ENCODE measurements at places on chromosomes 3 and 15.
A peak's percentile ranks its signal among the peaks of the same experiment; 100 is the strongest.

- DNase-seq, result no peak
Observed at GRCh38 chr3:7700539-7700938, 801.1 kb upstream of the LMCD1 start.

GRCh38 chr3:115448851-115449250, 174.5 kb upstream of the GAP43 start:
- DNase-seq, result no peak

GRCh38 chr3:48431224-48432029, 1.5 kb upstream of the PLXNB1 start:
- no peak for DNase-seq

- DNase-seq, result no peak
Observed at GRCh38 chr3:101252945-101253344, 67.4 kb downstream of the IMPG2 start.

- peak; percentile 41 for DNase-seq
Observed at GRCh38 chr15:59013246-59013873, 25.9 kb downstream of the RNF111 start.

- no peak for DNase-seq
Observed at GRCh38 chr15:98646546-98647025, 1.8 kb upstream of the IGF1R start.

- peak; percentile 85 for DNase-seq
Observed at GRCh38 chr3:142315083-142315482, 89.7 kb upstream of the GK5 start.

GRCh38 chr3:37907371-37907770, 45.7 kb downstream of the CTDSPL start:
- DNase-seq, result no peak

- no peak for DNase-seq
Observed at GRCh38 chr15:73946046-73946721, 19.9 kb downstream of the LOXL1 start.

DNA sequence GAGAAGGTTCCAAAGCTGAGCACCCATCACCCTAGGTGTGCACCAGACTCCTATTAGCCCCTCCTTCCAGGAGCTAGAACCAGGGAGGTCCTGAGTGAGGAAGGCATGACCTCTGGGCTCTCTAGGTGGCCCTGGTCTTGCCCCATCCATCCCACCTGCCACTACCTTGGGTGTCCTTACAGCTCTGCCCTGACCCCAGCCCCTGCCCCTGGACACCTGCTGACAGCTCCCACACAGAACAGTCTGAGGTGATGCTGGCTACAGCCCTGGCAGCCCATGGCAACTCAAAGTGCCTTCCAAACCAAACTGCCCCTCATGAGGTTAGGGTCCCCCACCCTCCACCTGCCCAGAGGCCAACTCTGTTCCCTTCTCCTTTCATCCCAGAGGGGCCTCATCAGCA, 37.2 kb downstream of the GOLGA6A start:
- no peak for DNase-seq

GRCh38 chr15:54482251-54482650, 504.0 kb downstream of the UNC13C start:
- DNase-seq, result no peak

- no peak for DNase-seq
Observed at GRCh38 chr3:37519661-37520060, 342.0 kb upstream of the CTDSPL start.

DNA sequence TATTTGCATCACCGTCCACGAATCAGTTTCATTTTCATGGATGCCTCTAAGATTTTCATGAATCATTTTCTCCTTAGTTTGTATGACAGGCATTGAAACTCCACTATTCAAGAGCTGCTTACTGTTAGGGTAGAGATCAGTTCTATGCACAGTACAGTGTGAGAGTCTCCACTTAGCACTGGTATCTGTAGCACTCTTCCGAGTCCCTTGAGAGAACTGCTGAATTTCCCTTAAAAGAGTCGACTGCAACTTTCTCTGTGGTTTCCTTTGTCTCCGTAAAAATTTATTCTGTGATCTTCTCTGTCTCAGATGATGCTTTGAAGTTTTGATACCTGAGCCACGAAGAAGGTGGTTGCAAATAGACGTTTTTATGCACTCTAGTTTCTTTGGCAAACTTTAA, 14.8 kb downstream of the GTPBP8 start:
- no peak for DNase-seq

DNA sequence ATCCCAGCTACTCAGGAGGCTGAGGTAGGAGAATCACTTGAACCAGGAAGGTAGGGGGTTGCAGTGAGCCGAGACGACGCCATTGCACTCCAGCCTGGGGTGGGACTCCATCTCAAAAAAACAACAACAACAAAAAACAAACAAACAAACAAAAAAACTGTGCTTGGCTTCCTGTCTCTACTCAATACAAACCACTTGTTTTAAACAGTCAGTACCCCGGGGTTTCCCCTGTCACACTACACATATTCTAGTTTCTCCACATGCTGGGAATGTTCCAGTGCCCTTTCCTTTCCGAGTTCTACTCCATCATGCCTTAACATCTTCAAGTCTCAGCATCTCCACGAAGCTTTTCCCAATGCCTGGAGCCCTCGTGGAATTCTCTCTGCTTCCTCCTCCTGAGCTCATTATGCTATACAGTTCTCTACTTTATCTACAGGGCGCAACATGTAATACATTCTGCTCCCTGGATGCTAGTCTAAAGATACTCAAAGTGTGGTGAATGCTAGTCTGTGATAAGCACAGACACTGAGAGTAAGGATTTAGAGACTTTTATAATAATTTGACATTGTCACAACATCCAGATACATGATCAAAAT, 7.8 kb downstream of the EMC3 start:
- no peak for DNase-seq

- DNase-seq, result peak; percentile 42
Observed at GRCh38 chr3:101077361-101078011, 84.3 kb upstream of the ABI3BP start.

GRCh38 chr3:61901496-61901895, 340.1 kb downstream of the PTPRG start:
- DNase-seq, result no peak

DNA sequence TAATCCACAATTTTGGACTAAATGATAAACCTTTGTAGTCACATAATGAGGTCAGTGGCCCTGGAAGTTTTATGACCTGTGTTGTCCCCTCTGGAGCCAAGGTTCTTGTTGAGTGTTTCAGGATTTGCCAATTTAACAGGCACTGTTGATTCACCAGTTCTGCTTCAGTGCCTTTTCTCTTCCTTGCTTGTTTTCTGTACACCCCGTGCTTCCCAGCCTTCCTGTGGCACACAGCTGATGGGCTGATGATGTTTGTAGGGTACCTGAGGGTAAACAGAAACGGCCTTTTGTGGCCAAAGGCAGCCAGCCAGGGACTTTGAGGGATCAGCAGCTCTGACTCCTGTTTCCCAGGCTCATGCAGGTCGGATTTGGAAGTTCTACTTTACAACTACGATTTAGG, 13.3 kb downstream of the GYG1 start:
- no peak for DNase-seq

DNA sequence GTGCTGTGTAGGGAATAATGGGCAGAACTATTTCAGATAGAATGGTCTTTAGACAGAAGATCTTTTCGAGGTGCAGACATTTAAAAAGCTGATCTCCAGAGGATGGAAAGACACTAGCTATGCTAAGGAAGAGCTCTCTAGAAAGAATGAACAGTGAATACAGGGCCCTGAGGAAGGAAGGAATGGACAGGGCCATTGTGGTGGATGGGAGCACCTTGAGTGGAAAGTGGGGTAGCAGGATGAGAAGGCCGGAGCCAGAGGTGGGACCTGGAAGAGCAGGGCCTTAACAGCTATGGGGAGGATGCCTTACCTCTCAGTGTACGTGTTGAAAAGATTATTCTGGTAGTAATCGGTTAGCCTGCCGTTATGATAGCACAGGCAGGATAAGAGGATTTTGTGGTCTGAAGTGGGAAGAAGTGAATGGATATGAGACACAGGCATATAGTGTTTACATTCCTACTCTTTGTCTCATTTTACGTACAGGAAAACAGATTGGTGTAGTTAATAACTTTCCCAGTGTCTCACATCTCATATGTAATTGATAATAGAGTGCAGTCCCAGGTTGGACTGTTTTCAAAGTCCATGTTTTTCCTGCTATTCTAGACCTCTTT, 172.4 kb downstream of the KLHL25 start:
- DNase-seq, result peak; percentile 51

GRCh38 chr15:71338827-71339542, 223.7 kb downstream of the THSD4 start:
- no peak for DNase-seq

DNA sequence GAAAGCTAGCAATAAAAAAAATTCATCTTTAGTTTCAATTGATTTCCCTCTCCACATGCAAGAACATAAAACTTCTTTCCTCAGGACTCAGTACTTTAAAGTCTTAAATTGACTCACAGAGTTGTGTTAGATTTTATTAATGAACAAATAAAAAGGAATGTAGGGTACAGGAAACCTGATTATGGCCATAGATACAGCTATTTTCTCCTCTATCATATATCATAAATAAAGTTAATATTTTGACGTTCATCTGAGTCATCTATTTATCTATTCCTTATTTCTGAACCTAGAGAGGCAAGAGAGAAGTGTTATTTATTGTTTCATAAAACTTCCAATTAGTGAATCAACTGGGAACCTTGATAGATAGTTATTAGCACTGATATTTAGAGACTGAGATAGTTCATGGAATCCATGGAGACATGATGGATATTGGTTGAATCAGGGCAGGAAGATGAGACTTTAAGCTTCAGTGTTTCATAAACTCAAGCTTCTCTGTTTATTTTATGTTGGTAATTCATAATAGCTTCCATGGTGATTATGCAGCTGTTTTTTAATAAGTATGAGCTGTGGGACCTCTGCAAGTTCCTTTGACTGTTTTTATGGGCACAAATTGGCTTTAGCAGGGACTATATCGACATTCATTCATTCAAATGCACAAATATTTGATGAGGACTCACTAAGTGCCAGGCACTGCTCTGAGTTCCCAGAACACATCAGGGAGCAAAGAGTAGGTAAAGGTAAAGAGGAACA, 143.5 kb upstream of the TGFBR2 start:
- DNase-seq, result no peak

- DNase-seq, result no peak
Observed at GRCh38 chr3:173092038-173092437, 49.0 kb downstream of the SPATA16 start.

- DNase-seq, result no peak
Observed at GRCh38 chr3:16204751-16205150, 30.3 kb downstream of the GALNT15 start.

- peak; percentile 22 for DNase-seq
Observed at GRCh38 chr3:61530355-61530754, 31.0 kb upstream of the PTPRG start.

- DNase-seq, result no peak
Observed at GRCh38 chr3:150344079-150344759, 63.9 kb upstream of the TSC22D2 start.

GRCh38 chr15:32659340-32660155, 18.0 kb downstream of the SCG5 start:
- DNase-seq, result peak; percentile 96

- no peak for DNase-seq
Observed at GRCh38 chr15:56835718-56836171, 82.7 kb upstream of the TCF12 start.

DNA sequence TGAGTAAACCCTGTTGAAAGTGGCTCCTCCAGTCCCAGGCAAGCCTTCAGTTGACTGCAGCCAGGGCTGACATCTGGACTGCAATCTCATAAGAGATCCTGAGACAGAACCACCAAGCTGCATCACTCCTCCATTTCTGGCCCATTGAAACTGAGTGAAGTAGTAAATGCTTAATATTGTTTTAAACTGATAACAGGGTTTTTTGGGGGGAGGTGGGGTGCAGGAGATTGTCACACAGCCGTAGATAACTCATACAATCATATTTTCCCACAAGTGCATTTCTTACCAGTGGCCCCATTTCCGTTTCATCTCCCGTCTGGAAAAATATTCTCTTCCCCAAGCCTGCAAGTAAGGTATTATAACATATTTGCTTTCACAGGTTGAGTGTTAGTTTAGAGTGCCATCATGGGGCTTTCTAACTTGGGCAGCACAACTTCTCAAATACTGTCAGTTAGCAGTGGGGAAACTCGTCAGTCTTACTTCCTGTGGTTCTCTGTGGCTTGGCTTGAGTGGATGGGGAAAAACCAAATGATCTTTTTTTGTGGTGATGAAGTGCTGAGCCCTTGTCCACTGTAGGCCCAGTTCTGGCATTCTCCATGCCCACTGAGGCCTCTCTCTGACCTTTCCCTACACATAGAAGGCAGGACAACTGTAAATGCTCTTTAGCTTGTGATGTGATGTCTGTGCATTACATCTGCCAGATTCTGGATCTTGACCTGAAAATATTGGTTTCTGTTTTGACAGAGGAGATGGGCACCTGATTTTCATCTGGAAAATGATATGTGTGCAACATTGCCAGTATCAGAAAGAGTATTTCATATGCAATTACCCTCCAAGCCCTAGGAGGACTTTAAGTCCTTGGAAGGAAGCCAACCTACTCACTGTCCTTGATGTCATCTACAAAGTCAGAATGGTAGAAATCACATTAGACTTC, 90.1 kb upstream of the BHLHE40 start:
- DNase-seq, result no peak

- DNase-seq, result no peak
Observed at GRCh38 chr3:30918761-30919160, 24.3 kb upstream of the GADL1 start.

All from fibroblast of skin of scalp (primary cell).